ENCODE measurements at places on chromosomes 6 and 20. TPM values are rescaled to one million over a fixed set of nuclear protein-coding genes. Genes with fewer than 3 reads are reported as not detected.

Gene LY6G6F
- total RNA-seq, result not detected

Gene IL22RA2
- not detected for total RNA-seq

Gene ADGRF4
- not detected for total RNA-seq

Gene CRYBG1
- total RNA-seq, result 9.1 TPM

DNA sequence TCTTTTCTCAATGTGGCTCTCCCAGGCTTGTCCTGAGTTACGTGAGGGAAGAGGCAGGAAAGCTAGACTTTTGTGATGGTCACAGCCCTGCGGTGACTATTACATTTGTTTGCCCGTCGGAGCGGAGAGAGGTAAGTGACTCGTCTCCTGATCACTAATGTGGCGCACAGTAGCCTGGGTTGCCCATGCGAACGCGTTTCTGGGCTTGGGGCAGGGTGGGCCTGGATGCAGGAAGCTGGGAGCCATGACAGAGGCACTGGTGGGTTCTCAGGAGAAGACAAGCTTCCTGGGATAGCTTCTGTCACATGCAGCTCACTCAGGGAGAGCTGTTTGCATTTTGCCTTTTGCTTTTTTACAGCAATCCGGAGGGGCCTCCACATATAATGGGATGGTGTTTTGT lies 60.6 kb downstream of the IGF2R start:
- peaks cover 58% of the 10 kb centered on the region for H3K36me3 ChIP-seq
- DNase-seq, result no peak
- no peaks in the 10 kb centered on the region for H3K27me3 ChIP-seq
- no peak overlapping the region for H3K4me3 ChIP-seq
- H3K27ac ChIP-seq, result no peak overlapping the region

DNA sequence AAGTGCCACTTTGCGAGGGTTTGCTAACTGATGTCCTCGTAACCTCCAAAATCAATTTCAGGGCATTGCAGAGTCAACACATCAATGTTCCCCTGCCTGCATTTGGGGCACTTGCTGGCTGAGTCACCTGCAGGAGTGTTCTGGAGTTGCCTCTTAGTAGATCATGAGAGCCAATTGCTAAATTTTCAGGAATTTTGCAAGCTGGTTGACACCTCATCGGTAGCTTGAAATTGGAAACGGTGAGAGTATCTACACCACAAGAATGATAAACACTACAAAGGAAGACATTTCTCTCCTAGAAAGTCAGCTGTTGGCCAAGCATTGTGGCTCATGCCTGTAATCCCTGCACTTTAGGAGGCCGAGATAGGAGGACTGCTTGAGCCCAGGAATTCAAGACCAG lies 10.8 kb upstream of the BFSP1 start:
- H3K36me3 ChIP-seq, result no peaks in the 10 kb centered on the region
- peaks cover 5% of the 10 kb centered on the region for H3K4me1 ChIP-seq
- DNase-seq, result no peak
- H3K27ac ChIP-seq, result no peak overlapping the region
- no peak overlapping the region for H3K4me3 ChIP-seq
- no peaks in the 10 kb centered on the region for H3K27me3 ChIP-seq

GRCh38 chr6:44221961-44222335 lies 1.4 kb upstream of the SLC29A1 start:
- DNase-seq, result no peak
- H3K4me3 ChIP-seq, result no peak overlapping the region
- H3K27me3 ChIP-seq, result no peaks in the 10 kb centered on the region
- no peaks in the 10 kb centered on the region for H3K36me3 ChIP-seq
- peaks cover 69% of the 10 kb centered on the region for H3K4me1 ChIP-seq

- H3K36me3 ChIP-seq, result peaks cover 28% of the 10 kb centered on the region
- peaks cover 42% of the 10 kb centered on the region for H3K4me1 ChIP-seq
- no peaks in the 10 kb centered on the region for H3K27me3 ChIP-seq
- DNase-seq, result no peak
- H3K4me3 ChIP-seq, result peak overlapping the region; percentile 82
These were observed 562 bp downstream of the TRIM39 start for GRCh38 chr6:30327232-30327746.

DNA sequence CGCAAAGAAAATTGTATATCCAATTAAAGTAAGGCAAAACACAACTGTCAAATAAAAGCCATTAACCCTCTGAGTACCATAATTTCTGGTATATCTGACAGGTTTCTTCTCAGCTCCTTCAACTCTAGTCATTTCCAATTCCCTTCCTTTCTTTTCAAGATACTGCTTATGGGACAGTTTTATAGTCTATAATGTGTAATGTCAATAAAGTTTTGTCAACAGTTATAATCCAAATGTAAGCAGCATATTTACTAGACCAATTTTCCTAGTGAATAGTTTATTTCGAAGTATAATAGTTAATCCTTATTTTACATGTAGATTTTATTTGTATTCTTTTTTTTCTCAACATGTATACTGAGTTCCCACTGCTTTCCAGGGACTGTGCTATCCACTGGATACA lies 1081.8 kb downstream of the EPHA7 start:
- DNase-seq, result no peak
- no peaks in the 10 kb centered on the region for H3K27me3 ChIP-seq
- no peak overlapping the region for H3K4me3 ChIP-seq
- no peak overlapping the region for H3K27ac ChIP-seq
- no peaks in the 10 kb centered on the region for H3K4me1 ChIP-seq

DNA sequence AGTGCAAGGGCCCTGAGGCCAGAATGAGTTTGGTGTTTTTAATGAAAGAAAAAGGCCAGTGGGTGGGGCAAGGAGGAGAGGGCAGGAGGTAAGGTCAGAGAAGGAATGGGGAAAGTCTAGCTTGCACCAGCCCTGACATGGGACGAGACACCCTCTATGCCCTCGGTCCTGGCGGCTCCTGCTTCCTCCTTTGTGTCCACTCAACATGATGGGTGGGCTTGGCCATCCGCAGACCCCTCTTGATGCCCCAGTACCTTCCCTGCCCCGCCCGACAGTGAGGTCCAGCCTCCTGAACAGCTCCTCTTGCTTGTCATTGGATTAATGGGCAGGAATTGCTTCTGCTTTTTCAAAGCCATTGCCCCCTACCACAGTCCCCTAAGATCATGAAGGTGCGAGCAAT lies 33.6 kb upstream of the ANGPT4 start:
- H3K36me3 ChIP-seq, result no peaks in the 10 kb centered on the region
- H3K4me1 ChIP-seq, result peaks cover 11% of the 10 kb centered on the region
- DNase-seq, result no peak
- no peak overlapping the region for H3K4me3 ChIP-seq

DNA sequence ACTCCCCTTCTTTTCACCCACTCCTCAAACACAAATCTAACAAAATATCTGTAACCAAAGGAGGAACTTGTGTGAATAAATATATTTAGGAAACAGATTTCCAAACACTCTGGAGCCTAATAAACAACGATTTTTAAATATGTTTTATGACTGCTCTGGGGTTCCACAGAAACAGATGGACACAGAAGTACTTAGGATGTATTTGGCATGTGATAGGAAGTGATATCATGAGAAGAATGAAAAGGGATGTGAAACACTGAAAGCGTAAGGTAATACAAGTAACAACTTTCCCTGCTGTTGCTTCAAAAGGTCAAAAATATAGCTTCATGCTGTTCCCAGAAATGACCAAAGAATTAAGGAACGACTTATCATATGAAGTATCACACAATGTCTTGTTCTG lies 26.1 kb upstream of the ENPP1 start:
- no peaks in the 10 kb centered on the region for H3K36me3 ChIP-seq
- no peak overlapping the region for H3K4me3 ChIP-seq
- H3K27ac ChIP-seq, result no peak overlapping the region
- H3K27me3 ChIP-seq, result peaks cover 29% of the 10 kb centered on the region
- H3K4me1 ChIP-seq, result peaks cover 5% of the 10 kb centered on the region
- DNase-seq, result no peak

- peaks cover 2% of the 10 kb centered on the region for H3K4me1 ChIP-seq
- no peaks in the 10 kb centered on the region for H3K36me3 ChIP-seq
- H3K27ac ChIP-seq, result no peak overlapping the region
- no peaks in the 10 kb centered on the region for H3K27me3 ChIP-seq
- DNase-seq, result no peak
These were observed 118.5 kb upstream of the PHACTR3 start for GRCh38 chr20:59485576-59486454.

- no peaks in the 10 kb centered on the region for H3K27me3 ChIP-seq
- H3K4me3 ChIP-seq, result no peak overlapping the region
- H3K36me3 ChIP-seq, result no peaks in the 10 kb centered on the region
- peaks cover 44% of the 10 kb centered on the region for H3K4me1 ChIP-seq
These were observed 16.0 kb downstream of the DSE start for GRCh38 chr6:116386581-116387299.
